Chondrocyte (in vitro differentiated cells): ENCODE measurements at places on chromosomes 2 and 18. TPM values are rescaled to one million over a fixed set of nuclear protein-coding genes. Genes with fewer than 3 reads are reported as not detected.

The IL37 gene
- total RNA-seq, result not detected in 3 replicates

The YWHAQ gene
- total RNA-seq, result 247 to 287 TPM (median 251 TPM) in 3 replicates

- H3K36me3 ChIP-seq, result no peaks in the 10 kb centered on the region
- DNase-seq, result no peak
- no peaks in the 10 kb centered on the region for H3K27me3 ChIP-seq
- H3K27ac ChIP-seq, result peak overlapping the region; percentile 87
These were observed 19.8 kb downstream of the SPIRE1 start for GRCh38 chr18:12637901-12638643.

DNA sequence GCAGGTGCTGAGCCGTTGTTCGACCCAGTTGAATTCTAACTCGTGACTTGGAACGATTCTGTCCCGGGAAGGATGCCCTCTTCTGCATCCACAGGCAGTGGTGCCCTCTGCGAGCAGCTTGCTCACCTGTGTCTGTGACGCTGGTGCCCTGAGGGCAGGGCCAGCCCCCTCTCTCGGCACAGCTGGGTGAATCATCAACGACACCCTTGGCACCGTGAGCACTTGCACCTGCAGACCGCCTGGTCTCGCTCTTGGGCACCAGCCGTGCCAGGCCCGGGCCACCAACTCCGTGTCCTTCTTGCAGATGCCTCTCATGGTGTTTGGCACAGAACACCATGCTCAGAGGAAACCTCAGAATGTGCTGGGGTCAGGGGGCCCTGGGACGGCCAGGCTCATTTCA is 75.0 kb downstream of the SLC66A2 start:
- H3K27me3 ChIP-seq, result peaks cover 20% of the 10 kb centered on the region
- H3K4me3 ChIP-seq, result no peak overlapping the region
- H3K4me1 ChIP-seq, result no peaks in the 10 kb centered on the region
- no peak overlapping the region for H3K27ac ChIP-seq
